ENCODE measurements at places on chromosomes 13 and 19. TPM values are rescaled to one million over a fixed set of nuclear protein-coding genes. Genes with fewer than 3 reads are reported as not detected.
A peak's percentile ranks its signal among the peaks of the same experiment; 100 is the strongest.

TRAPPC5 gene
- 83.5 TPM for total RNA-seq

GRCh38 chr13:43876366-43876765, 3.2 kb downstream of the CCDC122 start:
- DNase-seq = no peak

DNA sequence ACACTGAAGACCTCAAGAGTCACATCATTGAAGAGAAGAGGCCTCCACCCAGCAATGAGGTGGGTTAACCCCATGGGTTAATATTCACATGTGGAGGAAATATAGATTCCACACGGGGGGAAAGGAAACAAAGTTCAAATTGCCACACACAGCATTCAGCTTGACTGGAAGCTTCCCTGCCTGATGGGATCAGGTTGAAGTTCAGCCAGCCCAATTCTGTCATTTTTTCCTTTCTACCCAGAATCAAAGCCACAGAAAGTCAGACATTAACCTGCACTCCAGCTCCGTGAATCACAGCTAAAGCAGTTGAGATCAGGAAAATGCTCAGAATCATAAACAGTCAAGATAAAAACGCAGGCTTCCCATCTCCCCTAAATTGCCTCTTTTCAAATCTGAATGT, 208.7 kb upstream of the OBI1 start:
- no peak for DNase-seq

DNA sequence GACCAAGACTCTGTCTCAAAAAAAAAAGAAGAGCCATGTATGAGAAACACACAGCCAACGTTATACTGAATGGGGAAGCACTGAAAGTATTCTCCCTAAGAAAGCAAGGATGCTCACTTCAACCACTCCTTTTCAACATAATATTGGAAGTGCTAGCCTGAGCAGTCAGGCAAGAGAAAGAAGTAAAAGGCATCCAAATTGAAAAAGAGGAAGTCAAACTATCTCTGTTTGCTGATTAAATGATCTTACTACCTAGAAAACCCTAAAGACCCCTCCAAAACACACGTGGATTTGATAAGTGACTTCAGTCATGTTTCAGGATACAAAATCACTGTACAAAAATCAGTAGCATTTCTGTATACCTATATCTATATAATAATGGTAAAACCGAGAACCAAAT, 16.2 kb downstream of the WBP4 start:
- DNase-seq = no peak

DNA sequence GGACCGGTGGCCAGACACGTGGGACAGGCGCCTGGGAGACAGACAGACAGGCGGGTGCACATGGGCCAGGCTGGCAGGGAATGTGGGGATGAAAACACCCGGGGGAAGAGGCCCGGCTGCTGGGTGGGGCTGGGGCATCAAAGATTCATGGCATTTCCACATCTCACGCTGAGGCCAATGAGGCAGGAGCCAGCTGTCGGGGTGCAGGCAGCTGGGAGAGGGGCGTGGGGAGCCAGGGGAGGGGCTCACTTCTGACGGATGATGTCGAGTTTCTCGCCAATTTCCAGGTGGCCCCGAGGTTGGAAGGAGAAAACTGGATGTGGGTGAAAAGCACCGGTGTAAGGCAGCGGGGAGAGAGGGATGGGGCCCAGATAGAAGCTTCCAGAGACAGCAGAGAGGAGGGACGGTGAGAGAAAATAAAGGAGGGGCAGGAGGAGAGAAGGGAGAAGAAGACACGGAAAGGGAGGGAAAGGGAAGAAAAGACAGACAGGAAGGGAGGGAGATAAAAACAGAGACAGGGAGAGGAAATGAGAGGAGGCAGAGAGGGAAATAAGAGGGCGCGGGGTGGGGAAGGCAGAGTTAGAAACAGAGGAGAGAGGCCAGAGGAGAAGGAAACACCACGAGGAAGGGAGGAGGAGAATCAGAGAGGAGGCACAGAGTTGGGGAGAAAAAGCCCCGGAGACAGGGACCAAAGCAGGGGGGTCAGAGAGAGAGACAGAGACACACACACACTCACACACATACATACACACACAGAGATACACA, 8.0 kb upstream of the CCER2 start:
- DNase-seq = peak; percentile 58

DNA sequence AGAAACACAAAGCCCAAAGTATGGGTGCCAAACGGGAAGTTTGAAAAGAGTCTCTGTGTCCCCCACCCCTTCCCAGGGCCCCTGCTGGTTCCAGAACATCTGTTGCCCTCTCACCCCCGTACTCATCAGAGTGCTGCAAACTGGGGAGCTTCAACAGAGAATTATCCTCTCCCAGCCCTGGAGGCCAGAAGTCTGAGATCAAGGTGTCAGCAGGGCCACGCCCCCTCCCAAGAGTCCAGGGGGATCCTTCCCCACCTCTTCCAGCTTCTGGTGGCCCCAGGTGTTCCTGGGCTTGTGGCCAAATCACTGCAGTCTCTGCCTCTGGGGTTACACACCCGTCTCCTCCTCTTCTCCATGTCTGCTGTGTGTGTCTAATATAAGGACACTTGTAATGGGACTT, 183.4 kb downstream of the PTPRS start:
- DNase-seq = peak; percentile 32

DNA sequence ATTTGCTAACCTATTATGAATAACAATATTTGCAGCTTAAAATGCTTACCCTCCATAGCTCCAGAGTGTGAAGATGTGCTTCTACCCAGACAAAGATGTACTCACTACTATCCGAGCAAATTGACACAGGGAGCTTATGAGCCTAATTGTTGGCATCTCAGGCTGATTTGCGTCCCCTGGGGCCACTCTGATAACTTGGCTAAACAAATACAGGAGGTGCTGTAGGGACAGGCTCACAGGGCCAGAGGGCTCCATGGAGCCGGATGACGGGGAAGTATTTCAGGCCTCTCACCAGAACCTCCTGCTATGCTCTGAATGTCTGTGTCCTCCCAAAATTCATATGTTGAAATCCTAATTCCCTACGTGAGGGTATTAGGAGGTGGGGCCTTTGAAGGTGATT, 26.7 kb upstream of the C19orf12 start:
- peak; percentile 6 for DNase-seq
